ENCODE measurements at places on chromosomes 2 and 18. TPM values are rescaled to one million over a fixed set of nuclear protein-coding genes. Genes with fewer than 3 reads are reported as not detected.

The LYPD1 gene
- polyA plus RNA-seq = 4.4 TPM

The CCDC85A gene
- 3.8 TPM for polyA plus RNA-seq

- DNase-seq = peak; percentile 83
These were observed at the start of gene OSR1 for GRCh38 chr2:19358242-19359020. Gene OSR1, minus strand, starts transcription at chr2:19358623. Its CDS starts 4,818 bp downstream, at chr2:19353805.

- no peak for DNase-seq
These were observed 1.8 kb downstream of the LCLAT1 start for GRCh38 chr2:30448866-30449265.

- DNase-seq = no peak
These were observed 3.4 kb downstream of the PXDN start for GRCh38 chr2:1740716-1741589.

- DNase-seq = peak; percentile 84
These were observed 133.4 kb downstream of the INSIG2 start for GRCh38 chr2:118221536-118222272.

DNA sequence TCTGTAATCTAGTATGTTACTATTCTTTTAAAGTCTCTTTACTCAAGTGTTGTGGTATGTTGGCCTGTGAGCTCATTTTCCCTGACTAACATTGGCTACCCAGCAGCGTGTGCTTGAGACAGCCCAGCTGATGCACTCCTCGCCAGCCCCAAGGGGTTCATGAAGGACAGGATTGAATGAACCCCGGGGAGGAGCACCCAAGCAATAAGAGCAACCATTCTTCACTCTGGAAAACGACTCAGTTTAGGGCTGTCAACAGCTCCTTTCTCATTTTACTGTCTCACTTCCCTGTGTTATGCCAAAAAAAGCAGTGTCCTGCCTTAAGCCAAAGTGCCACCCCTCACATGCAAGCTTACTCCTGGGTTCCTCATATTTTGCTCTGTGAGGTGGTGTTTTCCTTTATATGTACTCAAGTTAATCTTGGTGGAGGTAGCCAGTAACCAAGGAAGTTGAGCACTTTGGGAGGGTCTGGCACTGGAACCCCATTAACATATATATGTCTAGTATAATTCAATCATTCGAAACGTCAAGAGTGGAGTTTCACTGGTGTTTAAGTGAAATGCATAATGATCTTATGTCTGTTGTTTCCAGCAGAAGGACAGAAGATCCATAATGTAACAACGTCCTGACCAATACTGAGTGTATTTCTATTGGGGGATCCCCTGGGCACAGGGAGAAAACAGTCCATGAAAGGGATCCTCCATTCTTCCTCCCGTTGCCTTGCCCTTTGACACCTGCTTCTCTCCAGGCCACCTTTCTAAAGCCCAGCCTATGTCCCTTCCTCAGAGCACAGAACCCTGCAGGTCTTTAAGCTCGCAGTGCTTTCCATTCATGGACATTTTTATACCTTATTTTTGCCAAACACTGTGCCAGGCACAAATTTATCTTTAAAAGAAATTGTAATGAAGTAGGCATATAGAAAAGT, 43.2 kb downstream of the ATIC start:
- no peak for DNase-seq

DNA sequence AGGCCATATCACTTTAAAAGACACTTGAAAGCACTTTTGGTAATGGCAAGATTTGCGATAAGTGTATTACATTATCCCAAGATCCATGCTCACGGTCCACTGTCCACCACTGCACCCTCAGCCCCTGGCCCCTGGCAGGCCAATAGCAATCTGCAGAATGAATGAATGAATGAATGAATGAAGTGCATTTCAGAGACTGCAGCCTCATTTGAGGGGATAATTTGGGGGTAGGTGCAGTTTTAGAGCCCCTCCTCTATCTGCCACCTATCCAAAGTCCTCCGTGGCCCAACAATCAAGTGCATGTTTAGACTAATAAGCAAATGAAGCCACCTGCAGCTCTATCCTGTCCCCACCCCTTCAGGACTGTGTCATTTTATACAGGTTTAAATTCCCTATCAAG, 1.3 kb upstream of the RBM44 start:
- no peak for DNase-seq

- DNase-seq = no peak
These were observed 5.3 kb upstream of the PLB1 start for GRCh38 chr2:28490558-28490957.

DNA sequence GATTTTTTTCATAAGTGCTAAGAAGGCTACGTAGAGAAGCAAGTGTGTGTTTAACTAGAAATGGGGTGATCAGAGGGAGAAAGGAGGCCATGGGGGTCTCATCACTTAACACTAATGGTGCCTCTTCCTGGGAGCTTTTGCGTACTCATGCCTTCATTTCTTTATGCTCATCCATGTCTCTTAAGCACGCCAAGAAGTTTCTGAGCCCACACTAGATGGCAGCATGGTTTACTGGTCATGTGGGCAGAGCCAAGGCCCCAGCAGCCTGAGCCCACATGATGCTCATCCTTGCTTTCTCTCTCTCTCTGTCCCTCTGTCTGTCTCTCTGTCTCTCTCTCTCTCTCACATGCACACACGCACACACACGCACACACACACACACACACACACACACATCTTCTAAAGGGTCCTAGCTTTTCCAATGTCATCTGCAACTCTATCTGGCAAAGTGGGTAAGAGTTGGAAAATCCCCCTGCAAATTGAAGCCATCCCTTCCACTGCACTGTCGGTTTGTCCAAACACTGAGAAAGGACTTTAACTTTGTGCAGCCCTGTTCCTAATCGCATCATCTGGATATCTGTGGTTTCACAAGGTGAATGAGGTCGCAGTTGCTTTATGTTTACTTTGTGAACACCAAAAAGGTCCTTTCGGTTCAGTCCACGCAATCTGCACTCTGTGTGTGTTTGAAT, 137.1 kb upstream of the CCDC68 start:
- DNase-seq = peak; percentile 36

DNA sequence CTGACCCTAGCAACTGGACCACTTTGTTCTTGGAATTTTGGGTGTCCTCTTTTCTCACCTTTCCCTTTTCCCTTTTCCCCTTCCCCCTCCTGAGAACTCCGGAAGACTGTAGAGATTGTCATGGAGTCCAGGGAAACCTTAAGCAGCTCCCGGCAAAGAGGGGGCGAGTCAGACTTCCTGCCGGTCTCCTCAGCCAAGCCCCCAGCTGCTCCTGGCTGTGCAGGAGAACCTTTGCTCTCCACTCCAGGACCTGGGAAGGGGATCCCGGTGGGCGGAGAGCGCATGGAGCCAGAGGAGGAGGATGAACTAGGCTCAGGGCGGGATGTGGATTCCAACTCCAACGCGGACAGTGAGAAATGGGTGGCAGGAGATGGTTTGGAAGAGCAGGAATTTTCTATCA, 20.5 kb downstream of the SETBP1 start:
- DNase-seq = no peak

DNA sequence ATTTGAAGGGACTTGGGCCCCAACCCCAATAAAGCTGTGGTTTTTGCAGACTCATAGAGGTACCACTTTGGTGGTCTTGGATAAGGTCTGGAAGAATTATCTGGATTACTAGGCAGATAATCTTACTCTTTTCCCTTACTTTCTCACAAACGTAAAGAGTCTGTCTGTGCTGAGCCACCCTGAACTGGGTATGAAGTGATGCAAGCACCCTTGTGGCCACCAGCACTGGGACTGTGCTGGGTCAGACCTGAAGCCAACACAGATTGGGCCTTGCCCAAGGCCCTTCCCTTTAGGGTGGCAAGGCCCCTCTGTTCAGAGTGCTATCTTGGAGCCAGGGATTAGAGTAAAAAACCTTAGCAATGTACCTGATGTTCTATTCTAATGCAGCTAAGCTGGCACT, 827.0 kb upstream of the RAB6C start:
- DNase-seq = no peak

DNA sequence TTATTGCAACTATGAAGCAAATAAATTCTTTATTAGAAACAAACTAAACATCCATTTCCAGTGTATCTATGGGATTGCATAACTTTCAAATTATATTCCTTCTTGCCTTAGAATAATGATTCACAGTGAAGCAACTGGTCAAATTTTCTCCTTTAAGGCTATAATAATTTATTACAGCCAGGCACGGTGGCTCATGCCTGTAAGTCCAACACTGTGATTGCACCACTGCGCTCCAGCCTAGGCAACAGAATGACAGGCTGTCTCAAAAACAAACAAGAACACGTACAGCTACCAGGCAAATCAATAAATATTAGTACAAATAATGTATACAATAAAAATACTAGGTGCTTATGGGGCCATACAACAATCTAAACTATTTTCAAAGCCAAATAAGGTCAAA, 1416.2 kb downstream of the LRP1B start:
- no peak for DNase-seq

DNA sequence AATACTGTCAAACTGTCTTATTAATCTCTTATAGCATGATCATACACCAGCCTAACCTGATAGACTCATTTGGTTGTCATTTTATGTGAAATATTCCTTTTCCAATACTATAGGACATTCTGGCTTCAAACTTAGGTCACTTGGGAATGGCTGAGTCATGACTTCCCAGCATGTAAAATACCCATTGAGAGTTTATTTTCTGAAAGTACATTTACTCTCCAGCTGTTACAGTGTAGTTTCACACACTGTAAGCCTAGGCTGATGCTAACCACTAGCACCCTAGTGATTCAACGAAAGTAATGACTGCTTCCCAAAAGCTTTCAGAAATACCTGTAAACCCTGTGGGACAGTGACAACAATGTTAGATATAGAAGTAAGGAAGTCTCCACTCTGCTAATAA, 93.8 kb downstream of the FIGN start:
- no peak for DNase-seq

DNA sequence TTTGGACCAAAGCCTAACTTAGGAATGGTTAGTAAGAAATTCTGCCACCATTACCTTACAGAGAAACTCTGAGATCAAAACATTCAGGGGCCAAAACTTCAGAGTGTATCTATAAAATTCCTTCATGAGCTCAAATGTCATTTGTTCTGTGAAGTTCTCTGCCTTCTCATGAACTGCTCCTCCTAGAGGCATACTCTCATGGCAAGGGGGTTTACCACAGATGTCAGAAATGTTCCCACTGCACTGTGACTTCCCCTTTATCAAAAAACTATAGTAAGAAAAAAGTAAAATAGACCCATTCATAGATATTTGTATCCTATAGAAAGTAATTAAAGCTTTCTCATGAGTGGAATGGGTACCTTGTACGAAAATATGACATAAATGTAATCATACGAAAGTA, 68.5 kb downstream of the USP40 start:
- DNase-seq = no peak

DNA sequence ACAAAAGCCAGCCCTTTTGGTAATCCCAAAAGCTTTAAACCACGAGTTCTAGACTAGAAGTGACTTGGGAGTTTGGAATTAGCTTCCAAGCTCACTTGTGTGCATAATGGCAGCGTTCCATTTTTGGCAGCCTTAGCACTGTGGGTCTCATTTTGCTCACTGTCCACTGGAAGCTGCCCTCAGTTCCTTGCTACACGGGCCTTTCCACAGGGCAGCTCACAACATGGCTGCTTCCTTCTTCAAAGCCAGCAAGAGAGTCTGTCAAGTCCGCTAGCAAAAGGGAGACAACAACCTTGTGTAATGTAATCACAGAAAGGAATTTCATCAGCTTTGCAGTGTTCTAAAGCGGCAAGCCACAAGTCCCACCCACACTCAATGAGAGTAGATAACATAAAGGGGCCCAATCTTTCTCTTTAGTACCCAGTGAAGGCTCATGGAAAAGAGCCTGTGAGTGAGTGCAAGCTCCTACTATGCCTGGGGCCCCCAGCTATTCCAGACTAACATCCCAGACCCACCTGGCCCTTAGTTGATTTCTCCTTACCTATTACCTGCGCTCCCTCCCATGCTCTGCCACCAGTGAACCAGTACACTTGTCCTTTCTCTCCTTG, 239.7 kb upstream of the FBXO11 start:
- DNase-seq = no peak

DNA sequence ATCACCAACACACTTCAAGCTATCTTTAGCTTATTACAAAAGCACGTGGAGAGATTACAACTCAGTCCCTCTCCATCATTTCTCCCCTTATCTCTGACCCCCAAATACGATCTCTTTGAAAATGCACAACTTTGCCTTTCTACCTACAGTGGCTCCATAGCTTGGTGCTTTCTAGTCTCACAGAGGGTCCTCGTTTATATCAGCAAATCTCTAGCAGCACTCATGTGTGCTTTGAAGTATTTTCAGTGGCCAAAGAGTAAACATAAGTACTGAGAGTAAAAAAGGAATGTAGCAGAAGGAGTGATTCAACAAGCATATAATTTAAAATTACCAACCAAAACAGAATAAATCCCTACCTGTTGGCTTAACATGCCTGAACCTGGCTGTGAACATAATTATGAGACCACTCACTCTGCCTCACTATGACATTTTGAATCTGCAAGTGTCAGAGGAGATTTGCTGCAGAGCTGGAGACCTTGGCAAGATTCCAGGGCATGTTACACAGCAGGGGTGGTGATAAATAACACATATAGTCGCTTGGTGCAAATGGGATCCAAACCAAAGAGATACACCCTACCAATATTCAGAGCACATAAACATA, 54.6 kb downstream of the LAMA3 start:
- no peak for DNase-seq

DNA sequence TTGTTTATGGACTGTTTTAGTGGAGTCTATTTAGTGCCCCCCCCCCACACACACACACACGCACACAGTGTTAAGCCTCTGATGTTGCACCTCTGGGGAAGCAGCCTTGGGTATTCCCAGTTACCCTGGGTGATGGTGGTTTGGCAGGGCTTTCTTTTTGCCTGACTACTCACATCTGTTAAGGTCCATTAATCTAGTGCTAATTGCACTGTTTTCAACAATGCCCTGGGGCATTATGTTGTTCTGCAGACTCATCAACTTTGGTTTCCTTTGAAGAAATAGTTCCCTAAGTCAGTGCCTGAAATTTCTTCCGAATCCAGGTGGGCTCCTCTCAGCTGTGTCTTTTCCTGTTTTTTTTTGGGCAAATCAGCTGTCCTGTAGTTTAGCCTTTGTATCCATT, 34.7 kb downstream of the SPOPL start:
- no peak for DNase-seq

- no peak for DNase-seq
These were observed 351.6 kb downstream of the METTL4 start for GRCh38 chr18:2219706-2220105.

GRCh38 chr2:236959876-236960275, 125.8 kb upstream of the COPS8 start:
- DNase-seq = no peak

GRCh38 chr2:208915401-208915800, 508.4 kb upstream of the MAP2 start:
- DNase-seq = no peak
